Activated CD4-positive, alpha-beta memory T cell treated with anti-CD3 and anti-CD28 coated beads, Interleukin-2, amount 10 ng/mL, durations not matched to agents 7 days and 5 days (primary cell): ENCODE measurements at places on chromosomes 7 and 10.

DNA sequence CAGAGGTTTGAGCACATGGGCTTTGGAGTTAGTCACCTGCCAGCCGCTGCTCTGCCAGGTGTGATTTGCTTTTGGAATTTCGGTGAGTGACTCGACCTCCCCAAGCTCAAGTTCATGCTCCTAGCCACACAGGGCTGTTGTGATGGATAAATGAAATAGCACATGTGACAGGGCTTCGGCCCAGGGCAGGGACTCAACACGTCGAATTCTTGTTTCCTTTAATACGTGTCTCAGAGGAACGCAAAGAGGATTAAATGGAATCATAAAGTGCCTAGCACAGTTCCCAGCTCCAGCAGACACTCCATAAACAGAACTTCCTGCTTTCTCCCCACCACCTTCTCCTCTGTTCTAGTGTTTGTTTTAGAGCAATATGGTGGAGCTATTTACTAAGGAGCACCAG lies 88.3 kb upstream of the CHST15 start:
- DNase-seq, result no peak

GRCh38 chr10:1343176-1343575 lies 287.0 kb downstream of the WDR37 start:
- no peak for DNase-seq

DNA sequence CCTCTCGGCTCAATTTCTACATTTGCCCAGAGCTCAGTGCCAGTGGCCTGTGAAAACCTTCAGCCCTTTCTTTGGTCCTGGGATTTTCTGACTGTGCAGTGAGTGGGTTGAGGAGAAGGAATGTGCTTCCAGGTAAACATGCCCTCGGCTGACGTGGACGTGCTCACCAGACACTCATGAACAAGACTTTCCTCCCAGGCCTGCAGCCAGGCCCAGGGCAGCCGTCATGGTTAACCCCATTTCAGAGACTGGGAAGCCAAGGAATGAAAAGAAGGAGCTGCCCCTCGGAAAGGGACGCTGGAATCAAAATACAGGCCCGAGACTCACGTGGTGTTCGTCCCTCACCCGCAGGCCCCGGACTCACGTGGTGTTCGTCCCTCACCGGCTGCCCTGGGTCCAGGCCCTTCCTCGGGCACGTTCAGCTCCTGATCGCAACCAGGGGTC lies 8.8 kb upstream of the CALML5 start:
- DNase-seq, result no peak

DNA sequence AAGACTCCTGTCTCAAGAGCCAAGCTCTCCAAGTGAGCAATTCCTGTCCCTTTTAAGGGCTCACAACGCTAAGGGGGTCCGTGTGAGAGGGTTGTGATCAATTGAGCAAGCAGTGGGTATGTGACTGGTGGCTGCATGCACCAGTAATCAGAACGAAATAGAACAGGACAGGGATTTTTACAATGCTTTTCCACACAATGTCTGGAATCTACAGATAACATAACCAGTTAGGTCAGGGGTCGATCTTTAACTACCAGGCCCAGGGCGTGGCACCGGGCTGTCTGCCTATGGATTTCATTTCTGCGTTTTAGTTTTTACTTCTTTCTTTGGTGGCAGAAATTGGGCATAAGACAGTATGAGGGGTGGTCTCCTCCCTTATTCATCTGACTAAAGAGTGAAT lies 54.9 kb upstream of the SP4 start:
- DNase-seq, result no peak

DNA sequence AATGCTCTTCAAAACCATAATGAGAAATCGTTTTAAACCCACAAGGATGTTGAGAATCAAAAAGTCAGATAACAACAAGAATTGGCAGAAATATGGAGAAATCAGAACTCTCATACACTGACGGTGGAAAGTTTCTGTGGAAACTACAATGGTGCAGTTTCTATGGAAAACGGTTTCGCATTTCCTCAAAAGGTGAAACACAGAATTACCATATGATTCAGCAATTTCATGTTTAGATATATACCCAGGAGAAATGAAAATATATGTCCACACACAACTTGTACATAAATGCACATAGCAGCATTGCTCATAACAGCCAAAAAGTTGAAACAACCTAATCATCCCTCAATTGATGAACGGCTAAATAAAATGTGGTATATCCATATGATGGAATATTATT lies 218.2 kb downstream of the ARL4A start:
- DNase-seq, result no peak

DNA sequence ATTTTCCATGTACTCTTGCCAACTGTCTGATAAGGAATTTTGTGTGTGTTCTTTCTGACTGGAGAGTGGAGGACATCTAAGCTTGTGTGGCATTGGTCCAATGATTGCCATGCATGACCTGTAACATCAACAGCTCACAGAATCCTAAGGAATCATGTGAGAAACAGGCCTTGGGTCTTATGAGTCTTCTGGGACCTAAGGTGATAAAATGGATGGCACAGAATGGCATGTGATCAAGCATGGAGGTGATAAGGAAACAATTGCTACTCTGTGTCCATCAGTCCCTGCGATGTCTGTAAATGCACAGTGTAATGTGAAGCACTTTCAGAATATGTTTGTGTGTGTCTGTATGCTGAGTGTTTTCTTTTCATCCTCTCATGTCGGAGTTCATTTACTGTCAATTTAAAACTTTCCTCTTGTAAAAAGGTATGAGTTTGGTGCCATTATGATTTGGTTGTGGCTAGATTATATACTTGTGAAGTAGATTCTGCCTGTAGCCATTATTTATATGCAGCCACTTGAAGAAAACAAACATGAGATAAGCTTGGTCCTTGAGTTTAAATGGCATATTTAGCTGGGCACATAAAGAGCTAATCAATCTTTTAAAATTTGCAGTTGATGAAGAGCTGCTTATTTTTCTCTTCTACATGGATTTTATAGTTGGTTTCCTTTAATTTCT lies 127.5 kb downstream of the VPS50 start:
- no peak for DNase-seq

- no peak for DNase-seq
Measured at GRCh38 chr10:124287071-124287685, 131.5 kb downstream of the OAT start.

DNA sequence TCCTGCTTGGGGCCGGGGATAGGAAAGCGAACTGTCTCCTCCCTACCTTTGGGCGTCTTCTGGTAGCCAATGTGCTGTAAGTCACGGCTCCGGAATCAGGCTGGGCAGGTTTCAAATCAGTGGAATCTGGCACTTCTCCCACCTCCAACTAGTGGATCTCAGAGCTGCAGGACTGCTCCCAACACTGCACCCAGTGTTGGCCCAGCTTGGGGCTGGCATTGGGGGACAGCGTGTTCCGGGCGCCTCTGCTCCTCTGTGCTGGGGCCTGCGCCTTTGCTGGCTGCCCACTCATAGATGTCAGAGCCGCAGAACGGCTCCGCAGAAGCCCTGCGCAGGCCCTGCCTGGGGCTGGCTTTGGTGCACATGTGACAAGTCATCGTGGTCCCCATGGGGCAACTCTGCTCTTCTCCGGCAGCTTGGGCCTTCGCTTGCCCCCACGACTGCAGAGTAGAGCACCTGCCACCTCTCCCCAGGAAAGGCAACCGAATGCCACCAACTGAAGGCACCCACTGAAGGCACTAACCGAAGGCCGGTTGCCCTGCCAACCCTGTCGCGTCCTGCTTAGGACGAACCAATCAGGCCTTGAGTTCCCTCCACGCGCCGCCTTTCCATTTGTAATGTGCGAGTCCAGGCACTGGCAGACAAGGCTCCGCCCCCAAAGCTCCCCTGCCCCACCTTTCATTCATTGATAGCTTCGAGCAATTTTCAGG lies 85.5 kb upstream of the ABI1 start:
- no peak for DNase-seq

- no peak for DNase-seq
Measured at GRCh38 chr10:116271593-116272439, 1.2 kb downstream of the GFRA1 start.

GRCh38 chr10:2817940-2818636 lies 249.3 kb upstream of the PFKP start:
- DNase-seq, result no peak

DNA sequence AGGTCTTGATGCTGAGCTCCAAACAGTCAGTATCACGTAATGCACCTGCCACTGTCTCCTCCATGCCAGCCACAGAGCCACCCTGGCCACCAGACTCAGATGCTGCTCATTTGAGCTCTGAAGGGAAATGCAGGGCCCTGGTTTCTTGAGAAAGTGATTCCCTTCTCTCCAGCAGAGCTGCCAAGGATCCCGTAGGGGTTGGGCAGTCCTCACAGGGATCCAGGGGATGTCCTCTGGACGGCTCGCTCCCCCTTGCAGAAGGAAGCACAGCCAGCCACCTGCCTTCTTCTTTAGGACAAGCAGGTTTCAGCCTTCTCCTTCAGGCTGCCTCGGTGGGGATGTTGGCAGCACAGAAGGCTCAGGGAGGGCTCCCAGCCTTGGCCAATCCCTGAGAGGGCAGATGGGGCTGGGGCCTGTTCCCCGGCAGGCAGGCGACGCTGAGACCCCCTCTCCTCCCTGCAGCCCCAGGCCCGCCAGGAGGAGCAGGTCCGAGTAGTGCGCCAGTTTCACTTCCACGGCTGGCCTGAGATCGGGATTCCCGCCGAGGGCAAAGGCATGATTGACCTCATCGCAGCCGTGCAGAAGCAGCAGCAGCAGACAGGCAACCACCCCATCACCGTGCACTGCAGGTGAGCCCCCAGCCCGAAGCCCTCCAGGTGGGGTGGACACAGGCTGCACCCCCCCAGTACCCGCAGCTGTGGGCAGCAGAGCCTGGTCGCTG lies 48.9 kb downstream of the MKI67 start:
- DNase-seq, result no peak

- no peak for DNase-seq
Measured at GRCh38 chr10:66586073-66586472, 339.8 kb upstream of the LRRTM3 start.

- DNase-seq, result no peak
Measured at GRCh38 chr7:89687211-89687610, 467.1 kb upstream of the STEAP1 start.

DNA sequence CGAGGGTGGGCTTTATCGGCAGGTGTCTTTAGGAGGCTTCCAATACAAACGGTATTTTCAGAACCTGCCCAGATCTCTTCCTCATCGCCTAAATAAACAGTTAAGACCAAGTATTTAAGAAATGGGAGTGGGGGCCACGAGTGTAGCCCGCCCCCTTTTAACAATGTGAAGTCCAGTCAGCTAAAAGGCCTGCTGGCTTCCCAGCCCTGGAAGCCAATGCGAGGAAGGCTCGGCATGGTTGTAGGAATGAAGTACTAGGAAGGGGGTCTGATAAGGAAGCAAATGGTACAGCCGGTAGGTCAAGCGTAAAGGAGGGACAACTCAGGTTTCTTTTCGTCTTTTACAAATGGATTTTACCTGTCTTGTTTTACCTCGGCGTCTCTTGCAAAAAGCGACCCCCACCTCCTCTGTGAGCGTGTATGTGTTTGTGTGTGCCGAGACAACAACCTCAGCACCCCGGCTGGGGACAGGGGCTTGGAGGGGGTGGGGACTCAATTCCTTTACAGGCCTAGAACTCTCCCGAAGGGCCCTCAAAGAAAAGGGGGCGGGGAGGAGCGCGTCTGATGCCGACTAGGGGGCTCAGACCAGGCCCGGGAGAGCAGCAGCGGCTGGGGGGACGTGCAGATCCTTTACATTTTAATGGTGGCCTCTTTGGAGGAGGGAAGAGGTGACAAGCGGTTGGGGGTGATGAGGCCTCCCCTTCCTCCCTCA lies 147.6 kb downstream of the GPR85 start:
- DNase-seq, result peak; percentile 40
